ENCODE measurements at places on chromosomes 16 and 17.
A peak's percentile ranks its signal among the peaks of the same experiment; 100 is the strongest.

GRCh38 chr17:66570447-66571195 is 264.3 kb upstream of the CACNG5 start:
- DNase-seq, result no peak

DNA sequence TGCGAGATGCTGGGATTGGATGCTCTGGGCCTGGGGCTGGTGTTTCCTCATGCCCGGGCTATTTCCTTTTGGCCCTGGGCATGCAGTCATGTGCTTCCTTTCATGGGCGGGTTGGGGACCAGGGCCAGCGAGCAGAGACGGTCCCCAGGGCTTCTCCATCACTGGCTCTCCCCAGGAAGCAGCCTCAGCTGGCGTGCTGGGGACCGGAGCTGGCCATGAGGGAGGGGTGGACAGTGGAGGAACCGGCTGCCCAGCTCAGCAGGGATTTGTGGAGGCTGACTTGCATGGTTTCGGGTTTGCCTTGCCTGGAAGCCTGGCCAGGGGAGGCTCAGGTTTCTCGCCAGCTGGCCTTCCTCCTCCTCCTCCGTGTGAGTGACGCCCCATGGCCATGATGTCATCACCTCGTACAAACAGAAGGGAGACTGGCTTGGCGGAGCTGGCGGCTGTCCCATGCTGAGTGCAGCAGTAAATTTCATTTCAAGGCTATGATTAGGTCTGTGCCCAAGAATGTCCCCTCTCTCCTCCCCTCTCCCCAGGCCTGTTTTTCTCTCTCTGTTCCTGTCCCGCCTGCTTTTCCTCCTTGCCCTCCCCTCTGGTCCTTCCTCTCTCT is 8.9 kb upstream of the TIMP2 start:
- peak; percentile 23 for DNase-seq

DNA sequence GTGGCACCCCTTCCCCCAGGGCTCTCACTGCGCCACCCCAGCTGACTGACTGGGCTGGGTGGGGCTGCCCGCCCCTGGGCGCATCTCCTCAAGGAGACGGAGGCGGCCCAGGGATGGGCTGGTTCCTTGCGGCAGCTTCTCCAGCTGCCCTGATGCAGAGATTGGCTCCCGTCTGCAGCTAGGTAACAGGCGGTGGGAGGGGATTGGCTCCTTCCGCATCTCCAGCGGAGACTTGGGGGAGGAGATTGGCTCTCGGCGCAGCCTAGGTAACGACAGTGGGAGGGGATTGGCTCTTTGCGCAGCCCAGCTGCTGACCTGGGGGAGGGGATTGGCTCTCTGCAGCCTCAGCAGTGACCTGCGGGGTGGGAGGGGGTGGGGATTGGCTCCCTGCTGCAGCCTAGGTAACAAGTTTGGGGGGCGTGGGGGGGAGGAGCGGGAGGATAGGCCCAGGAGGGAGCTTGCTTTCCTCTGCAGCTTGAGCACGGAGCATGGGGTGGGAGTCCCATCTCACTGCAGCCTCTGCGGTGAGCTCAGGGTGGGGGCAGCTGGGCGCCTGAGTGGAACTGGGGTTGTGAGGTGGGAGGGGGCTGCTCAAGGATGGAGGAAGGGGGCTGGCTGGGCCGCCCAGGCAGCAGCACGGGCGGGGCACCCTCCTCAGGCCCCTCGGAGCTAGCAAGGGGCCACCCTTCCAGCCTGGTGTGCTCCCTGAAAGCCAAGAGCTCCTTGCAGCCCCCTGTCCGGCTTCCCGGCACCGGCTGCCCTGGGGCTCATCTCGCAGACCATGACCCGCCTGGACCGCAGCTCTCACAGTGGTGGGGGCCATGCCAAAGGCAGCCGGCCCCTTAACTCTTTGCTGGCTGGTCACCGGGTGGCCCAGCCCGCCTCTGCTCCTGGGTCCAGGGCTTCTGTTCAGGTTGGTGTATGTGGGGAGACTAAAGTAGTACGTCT is 6.4 kb downstream of the NFE2L1 start:
- no peak for DNase-seq

DNA sequence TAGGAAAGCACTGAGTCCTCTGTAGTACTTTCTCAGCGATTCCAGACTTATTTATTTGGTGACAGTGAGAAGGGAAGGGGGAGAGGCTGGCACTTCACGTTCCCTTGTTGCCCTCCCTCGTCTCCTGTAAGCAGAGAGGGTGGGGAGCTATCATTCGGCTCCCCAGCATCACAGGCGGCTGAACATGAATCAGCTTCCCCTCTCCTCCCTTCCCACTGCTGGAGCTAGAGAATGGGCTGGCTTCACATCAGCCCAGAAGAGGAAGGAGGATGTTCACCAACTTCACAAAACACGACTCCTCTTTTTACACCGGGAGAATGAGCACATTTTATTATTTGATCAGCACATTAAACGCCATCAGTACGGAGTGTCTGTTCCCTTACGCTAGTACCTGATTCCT is 6.7 kb upstream of the CMIP start:
- DNase-seq, result no peak

DNA sequence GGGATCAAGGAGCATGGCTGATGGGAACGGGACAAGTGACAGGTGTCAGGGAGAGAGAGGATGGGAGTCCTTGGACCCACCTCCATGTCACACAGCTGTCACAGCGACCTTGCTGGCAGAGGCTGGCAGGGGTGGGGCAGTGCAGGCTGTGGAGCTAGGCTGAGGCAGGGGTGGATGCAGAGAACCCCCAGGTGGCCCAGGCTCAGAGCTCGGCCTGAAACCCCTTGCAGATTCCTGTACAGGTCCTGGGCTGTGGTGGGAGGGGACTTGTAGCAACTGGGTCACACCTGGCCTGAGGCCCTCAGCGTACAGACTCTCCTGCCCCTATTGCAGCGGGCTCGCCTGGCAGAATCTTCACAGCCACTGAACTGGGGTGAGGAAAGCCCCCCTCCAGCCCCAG is 174.1 kb downstream of the NTN1 start:
- no peak for DNase-seq

DNA sequence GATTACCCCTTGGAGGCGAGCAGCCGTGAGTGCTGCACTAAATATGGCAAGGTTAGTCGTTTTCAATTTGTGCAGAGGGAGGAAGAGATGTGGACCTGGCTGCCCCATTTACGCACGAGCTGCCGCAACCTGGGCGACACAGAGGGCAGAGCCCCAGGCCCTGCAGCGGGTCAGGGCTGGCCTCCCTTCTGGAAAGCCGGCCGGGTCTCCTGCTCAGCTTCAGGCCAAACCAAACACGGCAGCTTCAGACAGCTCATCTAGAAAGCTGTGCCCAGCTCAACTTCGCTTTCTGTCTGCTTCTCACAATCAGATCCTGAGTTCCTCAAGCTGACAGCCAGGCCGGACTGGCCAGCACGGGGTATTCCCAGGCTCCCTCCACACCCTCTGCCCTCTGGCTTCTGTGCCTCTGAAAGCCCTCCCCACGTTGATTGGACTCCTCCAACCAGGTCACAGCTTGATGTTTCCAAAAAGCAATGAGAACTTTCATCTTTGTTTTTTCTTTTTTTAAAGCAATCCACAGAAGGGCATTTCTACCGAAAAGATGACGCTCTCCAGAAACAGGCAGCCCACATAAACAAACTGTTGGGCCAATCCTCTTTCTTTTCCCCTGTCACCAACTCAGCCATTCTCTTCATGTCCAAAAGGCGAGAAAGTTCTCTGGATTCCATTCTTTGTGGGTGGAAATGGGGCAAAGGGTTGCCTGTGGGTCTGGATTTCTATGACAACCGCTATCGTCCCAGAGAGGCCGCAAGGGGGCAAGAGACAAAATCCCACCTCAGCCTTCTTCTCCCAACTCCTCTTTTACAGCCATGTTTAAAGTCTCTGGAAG is 189.0 kb downstream of the ZFHX3 start:
- DNase-seq, result no peak

GRCh38 chr17:65229621-65229995 is 92.4 kb downstream of the RGS9 start:
- DNase-seq, result no peak
